ENCODE measurements at places on chromosomes 1 and 21.
A peak's percentile ranks its signal among the peaks of the same experiment; 100 is the strongest.

GRCh38 chr1:58763214-58763613, 20.6 kb downstream of the JUN start:
- no peak for DNase-seq

DNA sequence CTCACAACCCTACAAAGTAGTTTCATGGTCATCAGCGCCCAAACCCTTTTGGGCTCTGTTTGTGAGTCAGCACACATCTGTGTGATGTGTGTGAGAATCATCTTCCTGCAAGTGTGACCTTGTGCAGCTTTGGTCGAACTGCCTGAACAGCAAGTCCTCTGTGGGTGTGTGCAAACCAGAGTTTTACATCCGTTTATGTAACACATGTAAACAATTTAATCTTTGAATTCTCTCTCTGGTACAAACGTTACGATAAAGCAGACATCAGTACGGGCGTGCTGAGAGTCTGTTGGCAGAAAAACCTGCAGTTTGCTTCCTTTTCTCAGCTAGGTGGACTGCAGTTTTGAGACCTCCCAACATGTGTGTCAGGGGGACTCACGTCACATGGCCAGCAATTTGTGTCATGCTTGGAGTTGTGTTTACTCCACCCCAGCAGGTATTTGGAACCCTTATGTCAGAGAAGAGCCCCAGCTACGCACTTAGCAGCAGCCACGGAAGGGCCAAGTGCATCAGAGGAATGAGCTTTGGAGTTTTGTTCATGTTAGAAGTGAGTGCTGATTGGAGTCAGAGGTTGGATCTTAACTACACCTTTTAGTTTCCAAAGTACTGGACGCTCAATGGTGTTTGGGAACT, 230.8 kb downstream of the PAPPA2 start:
- no peak for DNase-seq

DNA sequence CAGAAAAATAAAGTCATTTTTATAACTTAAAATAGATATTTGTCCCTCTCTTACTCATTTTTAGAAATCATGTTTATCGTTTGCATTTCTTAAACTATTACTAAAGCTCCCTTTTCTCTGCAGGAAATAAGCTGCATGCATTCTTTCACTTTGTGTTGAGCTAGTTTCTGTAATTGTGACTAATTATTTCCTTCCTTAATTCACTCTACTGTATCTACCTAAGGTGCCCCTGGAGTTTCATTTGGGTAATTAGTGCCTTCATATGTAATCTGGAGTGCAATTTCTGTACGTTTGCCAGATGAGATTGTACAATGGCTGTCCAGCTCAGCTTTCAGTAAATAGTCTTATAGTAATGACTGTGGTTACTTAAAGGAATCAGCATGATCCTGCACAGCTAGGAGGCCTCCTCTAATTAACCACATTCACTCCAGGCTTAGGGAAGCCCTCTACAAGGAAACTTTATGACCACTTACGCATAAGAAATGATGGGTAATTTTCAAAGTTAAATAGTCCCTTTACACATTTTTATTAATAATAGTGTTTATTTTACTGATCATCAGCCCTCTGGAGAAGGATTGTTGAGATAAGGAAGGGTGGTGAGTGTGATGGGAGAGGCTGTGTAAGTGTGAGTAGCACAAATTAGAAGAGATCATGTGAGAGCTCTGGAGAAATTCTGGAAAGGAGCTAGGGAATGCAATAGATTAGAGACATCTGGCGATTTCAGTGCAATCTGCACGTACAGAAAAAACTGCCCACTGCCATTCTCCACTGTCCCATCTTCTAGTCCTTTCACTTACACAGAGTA, 86.8 kb downstream of the LRRC8C start:
- peak; percentile 20 for DNase-seq

DNA sequence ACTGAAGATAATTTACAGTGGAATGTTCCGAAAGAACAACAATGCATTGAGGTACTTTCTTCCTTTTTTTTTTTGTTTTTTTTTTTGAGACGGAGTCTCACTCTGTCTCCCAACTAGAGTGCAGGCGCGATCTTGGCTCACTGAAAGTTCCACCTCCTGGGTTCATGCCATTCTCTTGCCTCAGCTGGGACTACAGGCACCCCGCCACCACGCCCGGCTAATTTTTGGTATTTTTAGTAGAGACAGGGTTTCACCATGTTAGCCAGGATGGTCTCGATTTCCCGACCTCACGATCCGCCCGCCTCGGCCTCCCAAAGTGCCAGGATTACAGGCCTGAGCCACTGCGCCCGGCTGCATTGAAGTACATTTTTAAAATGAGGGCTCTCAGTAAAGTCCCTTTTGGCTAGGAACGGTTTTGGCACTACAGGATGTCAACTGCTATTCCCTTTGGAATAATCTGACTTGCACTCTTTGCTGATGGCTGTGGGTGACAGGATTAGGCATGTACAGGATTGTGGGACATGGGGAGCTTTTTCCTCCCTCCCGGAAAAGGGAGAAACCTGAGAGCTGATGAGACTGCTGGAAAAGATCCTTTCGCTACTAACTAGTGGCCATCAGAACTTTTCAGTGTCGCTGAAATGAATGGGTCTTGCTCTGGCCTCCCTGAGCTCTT, 56.9 kb upstream of the EDEM3 start:
- no peak for DNase-seq

DNA sequence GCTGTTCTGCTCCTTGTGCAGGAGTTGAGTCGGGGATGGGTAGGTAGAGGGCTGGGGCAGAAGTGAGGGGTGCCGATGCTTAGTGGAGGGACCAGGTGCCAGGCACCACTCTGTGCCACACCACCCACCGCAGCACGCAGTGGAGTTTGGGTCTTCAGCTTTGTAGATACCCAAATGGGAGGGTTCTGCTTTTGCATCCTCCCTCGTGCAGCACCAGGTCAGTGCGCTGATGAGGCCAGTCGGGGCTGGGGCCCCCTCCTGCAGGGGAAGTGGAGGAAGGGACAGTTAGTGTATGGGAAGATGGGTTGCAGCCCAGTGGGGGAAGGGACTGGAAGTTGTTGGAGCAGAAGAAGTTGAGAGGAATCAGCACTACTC, 244.0 kb downstream of the RHOU start:
- no peak for DNase-seq

GRCh38 chr1:54379555-54380289, 26.5 kb downstream of the SSBP3 start:
- no peak for DNase-seq

DNA sequence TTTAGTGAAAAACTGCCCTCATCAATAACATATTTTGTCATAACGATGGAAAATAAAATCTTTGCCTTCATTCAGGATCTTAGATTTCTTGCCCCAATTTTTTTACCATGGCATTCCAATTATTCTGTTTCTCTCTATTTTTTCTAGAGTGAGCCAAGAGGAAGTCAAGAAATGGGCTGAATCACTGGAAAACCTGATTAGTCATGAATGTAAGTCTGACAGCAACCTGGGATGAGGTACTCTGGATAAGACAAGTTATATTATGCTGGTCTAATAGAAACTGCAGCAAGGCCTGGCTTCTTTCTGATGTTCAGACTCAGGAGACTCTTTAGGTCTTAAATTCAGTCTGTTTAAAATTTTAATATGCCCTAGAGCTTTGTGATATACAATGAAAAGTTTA, 3.5 kb downstream of the RGS4 start:
- no peak for DNase-seq

GRCh38 chr1:198892065-198892464, 253.2 kb downstream of the PTPRC start:
- DNase-seq = no peak

DNA sequence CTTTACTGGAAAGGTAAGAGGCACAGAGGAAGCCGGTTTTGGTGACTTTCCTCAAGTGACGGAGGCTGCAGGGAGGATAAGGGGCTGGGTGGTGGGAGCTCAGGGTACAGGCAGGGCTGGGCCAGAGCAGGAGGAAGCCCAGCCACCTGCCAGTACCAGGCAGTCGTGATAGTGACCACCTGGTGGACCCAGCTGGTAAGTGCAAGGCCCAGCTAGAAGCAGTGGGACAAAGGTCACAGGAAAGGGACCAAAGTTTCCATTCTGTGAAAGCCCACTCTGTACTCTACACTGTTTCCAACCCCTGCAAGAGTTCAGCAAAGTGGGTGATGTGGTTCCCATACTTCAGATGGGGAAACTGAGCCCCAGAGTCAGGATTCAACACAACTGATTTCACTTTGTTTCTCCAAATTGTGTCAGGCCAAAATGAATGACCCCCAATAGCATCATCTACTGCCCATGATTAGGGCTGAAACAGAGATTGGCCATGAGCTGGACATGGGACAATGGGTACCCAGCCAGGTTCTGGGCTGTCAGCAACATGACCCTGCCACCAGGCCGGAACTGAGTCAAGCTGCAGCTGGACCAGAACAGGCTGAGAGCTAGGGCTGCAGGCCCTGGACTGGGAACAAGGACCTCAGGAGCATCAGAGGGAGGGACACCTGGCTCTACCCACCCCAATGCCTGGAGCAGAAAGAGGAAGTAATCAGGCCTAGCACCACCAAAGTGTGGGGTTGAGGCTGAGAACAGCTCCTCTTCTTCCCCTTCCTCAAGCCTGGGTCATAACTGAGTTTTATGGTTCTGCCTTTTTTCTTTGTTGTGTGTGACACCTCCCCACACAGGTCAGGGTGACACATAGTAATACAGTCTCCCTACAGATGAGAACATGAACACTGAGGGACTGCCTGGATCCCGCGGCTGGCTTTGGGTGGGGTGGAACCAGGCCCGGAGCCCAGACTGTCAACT, 50.2 kb downstream of the KCNN3 start:
- no peak for DNase-seq

DNA sequence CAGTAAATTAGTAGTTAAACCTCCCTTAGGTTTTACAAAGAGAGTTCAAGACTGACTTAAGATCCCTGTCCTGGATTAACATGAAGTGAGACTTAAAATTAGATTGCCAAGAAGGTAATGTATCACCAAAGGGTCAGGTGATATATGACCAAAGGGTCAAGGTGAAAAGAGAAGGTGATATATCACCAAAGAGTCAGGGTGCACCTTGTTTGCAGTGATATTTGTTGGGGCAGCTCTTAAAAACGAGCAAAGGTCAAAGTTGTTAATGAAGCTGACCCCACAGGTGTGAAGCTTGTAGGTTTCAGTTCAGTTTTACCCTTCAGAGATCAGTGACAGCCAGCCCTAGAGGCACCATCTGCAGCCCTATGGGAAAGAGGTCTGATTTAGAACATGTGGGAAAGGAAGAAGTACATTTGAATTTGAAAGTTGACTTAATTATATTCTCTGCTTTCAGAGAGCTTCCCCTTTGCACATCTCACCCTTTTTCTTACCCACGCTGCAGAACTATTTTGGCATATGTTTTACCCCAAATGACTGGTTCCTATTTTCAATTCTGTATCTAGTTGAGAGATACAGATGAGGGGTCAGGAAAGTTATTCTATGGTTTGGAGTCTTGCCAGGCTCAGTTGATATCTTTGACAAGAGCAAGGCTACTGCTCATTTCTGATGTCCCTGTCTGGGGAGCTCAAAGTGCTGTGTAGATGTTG, 170.8 kb downstream of the S1PR1 start:
- no peak for DNase-seq

DNA sequence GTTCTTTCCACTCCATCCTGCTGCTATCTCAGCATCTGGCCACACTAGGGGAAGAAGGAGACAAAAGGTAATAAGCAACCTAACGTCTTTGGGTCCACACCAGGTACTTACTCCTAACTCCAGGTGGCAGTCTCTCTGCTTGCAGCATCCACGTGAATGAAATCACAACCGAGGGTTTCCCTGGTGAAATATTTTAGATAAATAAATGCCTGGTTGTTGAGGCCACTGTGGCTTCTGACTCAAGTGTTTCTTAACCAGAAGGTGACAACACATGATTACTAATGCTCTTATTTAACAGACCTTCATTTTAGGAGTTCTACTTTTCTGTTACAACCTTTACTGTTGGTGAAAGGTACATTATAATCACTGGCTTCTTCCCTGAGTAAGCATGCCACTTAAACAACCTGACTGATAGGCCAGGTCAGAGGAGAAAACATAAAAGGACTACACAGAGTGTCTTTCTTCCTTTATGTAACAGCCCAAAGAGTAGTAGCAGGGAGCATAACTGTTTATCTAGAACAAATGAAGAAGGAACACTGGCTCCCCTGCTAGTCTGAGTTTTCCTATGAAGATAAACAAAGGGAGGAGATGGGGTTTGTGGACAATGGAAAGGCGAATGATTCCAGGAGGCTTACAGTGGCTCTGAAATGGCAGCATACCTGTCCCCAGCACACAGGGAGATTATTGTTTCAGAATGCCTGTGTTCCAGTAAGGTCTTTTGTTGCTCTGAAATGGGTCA, 59.9 kb downstream of the SYT6 start:
- no peak for DNase-seq

- DNase-seq = no peak
Measured at GRCh38 chr1:91498498-91499245, 2.0 kb upstream of the CDC7 start.

DNA sequence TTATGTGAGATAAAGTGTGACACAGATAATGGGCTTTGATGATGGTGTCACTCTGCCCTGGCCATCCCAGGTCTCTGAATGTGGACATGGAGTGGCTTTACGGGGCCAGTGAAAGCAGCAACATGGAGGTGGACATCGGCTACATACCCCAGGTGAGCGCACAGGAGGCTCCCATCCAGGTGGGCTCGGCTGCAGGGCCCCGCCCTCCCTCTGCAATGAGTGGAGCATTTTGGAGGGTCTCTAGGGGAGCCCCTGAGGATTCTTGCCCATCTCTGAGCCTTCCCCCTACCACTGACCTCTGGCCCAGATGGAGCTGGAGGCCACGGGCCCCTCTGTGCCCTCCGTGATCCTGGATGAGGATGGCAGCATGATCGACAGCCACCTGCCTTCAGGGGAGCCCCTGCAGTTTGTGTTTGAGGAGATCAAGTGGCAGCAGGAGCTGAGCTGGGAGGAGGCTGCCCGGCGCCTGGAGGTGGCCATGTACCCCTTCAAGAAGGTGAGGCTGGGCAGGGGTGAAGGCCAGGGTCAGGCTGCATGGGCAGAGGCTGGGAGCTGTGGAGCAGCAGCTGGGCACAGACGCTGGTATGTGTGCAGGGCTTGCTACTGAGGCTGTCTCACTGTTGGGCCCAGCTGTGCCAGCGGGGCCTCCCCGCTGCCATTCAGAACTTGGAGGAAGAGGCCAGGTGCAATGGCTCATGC, 8.2 kb upstream of the MTFR1L start:
- no peak for DNase-seq

DNA sequence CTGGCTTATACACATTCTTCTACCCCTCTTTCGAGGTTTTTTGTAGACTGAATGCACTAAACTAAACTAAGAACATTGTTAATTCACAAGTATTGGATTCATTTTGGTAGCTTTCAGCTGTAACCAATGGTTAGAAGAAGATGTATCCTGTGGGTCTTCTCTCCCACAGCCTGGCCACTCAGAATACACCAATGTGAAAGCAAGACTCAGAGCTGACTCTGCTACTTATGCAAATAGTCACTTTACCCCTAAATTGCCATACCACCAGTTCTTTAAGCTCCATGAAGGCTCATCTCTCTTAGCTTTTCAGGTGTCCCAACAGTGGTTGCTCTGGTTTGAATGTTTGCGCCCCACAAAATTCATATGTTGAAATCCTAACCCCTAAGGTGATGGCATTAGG, 60.1 kb downstream of the RGS13 start:
- no peak for DNase-seq

GRCh38 chr1:165512816-165513215, 31.0 kb upstream of the LRRC52 start:
- no peak for DNase-seq

GRCh38 chr1:87131809-87132283, 196.8 kb upstream of the LMO4 start:
- peak; percentile 80 for DNase-seq

GRCh38 chr1:26994787-26995517, 1.5 kb downstream of the TRNP1 start:
- DNase-seq = no peak

- no peak for DNase-seq
Measured at GRCh38 chr1:248872752-248873408, 14.0 kb upstream of the ZNF692 start.

- no peak for DNase-seq
Measured at GRCh38 chr1:78619803-78620579, at the start of gene IFI44L. Gene IFI44L, plus strand, starts transcription at chr1:78620448. Its CDS starts 7,468 bp downstream, at chr1:78627916.
